NCI-H69 (cell line): ENCODE measurements at places on chromosomes 5 and 9.

DNA sequence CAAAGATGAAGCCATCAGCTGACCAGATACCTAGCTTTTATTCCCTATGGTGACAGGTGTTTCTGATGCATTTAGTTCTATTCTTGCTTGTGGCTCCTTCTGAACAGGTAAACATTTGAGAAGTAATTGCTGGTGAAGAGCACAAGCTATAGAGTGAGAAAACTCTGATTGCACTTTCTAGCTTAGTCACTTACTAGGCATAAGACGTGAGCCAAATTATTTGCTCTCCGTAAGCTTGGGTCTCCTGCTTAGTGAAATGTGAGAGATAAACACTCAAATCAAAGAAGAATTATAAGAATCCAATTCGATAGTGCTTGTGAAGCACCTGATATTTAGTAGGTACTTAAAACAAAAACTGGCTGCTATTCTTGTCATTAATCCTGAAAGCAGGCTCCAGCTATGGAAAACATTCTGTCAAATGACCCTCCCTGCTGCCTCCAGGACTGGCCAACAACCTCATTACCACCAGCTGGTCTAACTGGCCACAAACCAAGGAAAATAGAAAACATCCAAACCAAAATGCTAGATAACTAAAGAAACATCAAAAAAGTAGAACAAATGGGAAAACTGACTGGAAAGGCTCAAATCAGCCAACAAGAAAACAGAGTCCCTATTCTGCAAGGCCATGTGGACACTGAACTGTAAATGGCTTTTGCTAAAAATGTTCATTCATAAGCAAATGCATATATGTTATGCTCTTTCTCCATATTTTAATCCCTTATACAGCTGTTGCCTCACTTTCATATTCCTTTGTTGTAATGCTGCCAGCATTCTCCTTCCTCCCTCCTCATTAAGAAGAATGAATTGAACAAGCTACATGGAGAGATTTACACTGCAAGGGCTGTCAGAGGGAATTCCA lies 616.1 kb downstream of the DTWD2 start:
- no peak for DNase-seq

GRCh38 chr5:178488696-178489095 lies 101.5 kb downstream of the COL23A1 start:
- no peak for DNase-seq

- DNase-seq, result peak; percentile 60
These were observed at the start of gene ADAMTS19 for GRCh38 chr5:129459777-129460671. Gene ADAMTS19 (plus strand): TSS chr5:129460298. CDS start chr5:129460392, 94 bp downstream.

DNA sequence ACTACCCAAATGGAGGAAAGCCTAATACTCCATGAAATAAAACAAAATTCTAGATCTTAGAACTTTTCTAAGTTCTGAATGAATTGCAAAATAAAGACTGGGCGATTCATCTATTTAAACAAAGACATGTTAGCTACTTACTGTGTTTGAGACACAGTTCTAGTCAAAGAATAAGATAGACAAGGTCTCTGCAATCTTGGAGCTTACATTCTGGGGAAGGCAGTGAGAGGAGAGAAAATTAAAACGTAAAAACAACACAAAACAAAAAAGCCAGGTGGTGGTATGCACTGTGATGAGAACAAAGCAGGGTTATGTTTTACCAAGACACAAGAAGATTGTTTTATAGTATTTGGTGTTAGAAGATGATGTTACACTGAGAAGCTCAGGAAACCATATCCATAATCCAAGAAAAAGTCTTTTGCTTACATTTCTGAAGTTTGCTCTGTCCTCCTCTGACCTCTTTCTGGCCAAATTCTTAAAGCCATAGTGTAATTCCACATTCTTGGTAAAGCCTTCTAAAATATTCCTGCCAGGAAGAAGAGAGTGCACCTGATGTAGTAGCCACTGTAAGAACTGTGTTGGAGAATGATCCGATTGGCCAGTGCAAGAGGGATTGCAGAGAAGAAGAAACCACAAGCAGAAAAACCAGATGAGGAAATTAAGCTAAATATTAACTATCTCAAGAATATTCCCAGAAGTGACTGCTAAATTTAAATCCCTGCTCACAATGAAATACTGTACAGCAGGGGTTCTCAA lies 218.4 kb downstream of the PCSK1 start:
- DNase-seq, result no peak

- no peak for DNase-seq
These were observed 167.9 kb upstream of the GPR151 start for GRCh38 chr5:146683861-146684260.

DNA sequence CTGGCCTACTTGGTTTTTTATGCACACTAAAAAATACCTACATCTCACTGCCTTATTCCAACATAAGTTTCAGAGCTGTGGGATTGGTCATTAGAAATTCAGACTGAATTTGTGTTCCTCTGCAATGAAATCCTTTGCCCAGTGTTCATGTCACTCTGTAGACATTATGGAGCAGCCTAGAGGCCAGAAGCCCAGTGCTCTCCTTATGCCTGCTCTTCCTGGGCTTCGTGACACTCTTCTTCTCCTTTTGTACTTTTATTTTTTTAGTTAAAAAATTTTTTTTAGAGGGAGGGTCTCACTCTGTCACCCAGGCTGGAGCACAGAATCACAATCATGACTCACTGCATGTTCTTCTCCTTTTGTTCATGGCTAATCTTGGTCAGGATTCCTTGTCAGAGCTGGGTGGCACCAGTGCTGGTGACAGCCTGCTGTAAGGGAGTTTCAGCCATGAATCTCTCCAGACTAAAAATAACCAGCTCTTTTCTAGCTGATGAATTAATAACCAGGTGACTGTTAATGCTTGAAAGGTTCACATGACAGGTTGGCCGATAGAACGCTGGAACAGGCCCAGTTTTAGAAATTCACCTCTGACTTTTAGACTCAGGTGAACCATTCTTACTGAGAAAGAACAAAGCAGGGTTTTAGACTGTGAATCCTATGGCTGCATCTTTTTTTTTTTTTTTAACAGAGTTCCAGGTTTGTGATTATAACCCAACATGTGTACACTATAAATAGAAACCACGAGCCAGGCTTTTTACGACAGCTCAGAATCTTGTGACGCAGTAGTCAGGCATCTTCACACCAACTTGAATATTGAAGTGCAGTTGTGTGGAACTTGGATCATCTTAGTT lies 34.1 kb upstream of the C5orf47 start:
- DNase-seq, result no peak

DNA sequence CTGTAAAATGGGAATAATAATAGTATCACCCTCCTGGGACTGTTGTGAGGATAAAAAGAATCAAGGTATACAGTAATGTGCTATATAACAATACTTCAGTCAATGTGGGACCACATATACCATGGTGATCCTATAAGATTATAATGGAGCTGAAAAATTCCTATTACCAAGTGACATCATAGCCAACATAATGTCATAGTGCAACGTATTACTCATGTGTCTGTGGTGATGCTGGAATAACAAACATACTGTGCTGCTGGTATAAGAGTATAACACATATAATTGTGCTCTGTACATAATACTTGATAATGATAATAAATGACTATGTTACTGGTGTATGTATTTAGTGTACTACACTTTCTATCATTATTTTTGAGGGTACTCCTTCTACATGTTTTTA lies 38.1 kb downstream of the LIFR start:
- DNase-seq, result no peak

GRCh38 chr9:75054368-75055001 lies 26.4 kb upstream of the CARNMT1 start:
- no peak for DNase-seq

DNA sequence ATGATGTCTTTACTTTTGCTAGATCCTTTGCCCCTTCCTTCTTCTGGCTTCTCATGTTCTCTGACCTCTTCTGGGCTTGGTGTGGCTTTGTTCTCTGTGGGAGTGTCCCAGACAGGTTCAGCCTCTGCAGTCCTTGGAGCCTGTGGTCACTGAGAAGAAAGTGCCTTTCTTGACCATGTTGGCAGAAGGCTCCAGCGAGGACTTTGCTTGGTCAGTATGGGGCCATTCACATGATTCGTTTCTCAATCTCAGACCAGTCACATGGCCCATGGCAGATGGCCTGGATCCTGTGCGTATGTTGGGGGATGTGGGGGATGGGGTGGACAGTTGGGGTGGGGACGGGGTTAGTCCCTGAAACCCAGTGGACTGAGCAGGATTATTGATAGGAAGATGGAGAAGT lies 274.1 kb downstream of the ARHGAP26 start:
- no peak for DNase-seq

GRCh38 chr5:56490971-56491468 lies 257.9 kb upstream of the ANKRD55 start:
- no peak for DNase-seq

GRCh38 chr5:178664141-178664540 lies 37.3 kb upstream of the CLK4 start:
- no peak for DNase-seq

- no peak for DNase-seq
These were observed 11.5 kb downstream of the AFF4 start for GRCh38 chr5:132951897-132952296.

- no peak for DNase-seq
These were observed 173.0 kb downstream of the MACROH2A1 start for GRCh38 chr5:135225856-135226560.

- peak; percentile 47 for DNase-seq
These were observed 121.2 kb upstream of the NFIB start for GRCh38 chr9:14434971-14435718.

GRCh38 chr5:143128412-143129071 lies 274.9 kb downstream of the NR3C1 start:
- peak; percentile 72 for DNase-seq

- no peak for DNase-seq
These were observed 103.3 kb downstream of the ZSWIM6 start for GRCh38 chr5:61435368-61435767.

GRCh38 chr5:15496886-15497285 lies 3.1 kb upstream of the FBXL7 start:
- DNase-seq, result no peak

DNA sequence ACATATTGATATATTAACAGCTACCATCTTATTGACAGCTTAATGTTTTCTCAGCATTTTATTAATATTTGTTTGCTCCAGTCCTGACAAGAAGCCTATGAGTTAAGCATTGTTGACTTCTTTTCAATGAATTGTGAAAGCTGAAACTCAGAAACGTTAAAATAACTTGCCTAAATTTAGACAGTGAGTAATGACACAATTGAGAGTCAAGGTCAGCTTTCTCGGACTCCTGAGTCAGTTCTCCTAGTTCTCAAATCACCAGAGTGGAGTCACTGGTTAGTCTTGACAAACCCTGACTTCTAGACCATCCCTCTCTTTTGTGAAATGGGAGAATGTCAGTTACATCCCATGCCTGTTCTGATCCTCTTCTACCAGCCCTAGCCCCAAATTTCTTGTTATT lies 222.7 kb upstream of the ACO1 start:
- no peak for DNase-seq

DNA sequence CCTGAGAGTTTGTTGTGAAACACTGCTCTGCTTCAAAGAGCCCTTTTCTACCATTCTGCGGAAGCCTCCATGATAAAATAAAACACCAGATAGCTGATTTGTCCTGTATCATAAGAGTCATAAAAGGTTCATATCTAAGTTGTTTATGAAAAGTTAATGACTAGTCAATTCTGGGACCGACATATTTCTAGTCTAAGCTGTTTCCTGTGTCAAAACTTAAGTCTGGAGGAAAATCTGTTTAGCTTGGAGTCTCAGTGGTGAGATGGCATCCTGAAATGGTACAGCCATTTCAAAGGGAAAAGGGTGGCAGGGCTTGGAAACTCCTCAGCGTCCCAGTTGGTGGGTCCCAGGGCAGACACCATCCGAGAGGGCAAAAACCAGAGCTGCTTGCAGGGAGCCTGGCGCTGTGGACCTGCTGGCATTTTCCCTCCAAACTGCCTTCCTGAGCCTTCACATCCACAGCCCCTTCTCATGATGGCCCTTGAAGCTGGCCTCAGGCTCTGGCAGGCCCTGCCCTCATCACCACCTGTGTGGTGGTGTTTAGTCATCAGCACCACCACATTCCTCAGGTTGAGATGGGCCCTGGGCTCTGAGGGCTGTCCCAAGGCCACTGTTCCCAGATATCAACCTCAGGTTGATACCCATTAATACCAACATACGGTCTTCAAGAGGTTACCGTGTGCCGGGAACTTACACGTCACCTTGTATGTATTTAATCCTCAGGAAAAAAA lies 184.0 kb downstream of the HSPA4 start:
- DNase-seq, result no peak

DNA sequence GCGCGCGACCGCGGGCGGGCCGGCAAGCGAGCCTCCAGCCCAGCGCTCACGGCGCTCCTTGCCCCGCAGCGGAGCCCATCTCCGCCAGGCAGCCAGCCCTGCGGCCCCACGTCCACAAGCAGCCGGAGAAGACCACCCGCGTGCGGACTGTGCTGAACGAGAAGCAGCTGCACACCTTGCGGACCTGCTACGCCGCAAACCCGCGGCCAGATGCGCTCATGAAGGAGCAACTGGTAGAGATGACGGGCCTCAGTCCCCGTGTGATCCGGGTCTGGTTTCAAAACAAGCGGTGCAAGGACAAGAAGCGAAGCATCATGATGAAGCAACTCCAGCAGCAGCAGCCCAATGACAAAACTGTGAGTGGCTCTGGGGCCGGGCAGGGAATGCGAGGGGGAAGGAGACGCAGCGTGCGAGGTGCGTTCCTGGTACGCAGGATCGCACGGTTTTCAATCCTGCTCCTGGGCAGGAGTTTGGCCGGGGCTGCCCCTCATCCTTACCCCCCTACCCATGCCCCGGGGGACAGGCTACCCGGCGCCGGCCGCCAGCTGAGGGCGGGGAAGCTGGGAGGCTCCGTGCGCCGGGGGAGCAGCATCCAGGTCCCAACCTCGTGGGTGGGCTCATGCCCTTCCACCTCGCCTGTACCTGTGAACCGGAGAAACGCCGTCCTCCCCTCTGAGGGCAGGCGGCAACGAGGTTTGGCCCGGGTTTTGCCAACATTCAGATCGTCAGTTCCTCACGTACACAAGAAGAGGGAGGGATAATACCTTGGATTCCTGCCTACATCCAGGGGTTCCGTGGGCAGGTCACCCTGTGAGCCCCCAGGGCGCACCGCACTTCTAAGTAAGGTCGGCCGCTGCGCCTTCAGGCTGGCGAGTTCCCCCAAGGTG lies 6.6 kb downstream of the ISL1 start:
- peak; percentile 85 for DNase-seq

DNA sequence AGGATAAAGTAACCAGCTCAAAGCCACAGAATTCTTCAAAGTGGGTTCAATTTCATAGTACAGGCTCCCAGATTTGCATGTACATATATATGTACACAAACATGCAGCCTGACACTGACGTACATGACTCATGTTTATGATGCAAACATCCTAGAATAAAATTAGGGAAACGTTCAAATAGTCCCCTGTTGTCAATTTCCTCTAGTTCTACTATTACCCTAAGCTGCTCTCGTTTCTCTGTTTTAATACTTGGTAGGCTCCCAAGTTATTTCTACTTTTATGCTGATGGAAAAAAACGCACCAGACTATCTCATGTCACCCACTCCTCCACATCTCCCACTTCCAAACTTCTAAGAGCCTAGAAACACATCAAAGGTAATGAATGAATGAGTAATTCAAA lies 229.7 kb downstream of the EPB41L4A start:
- DNase-seq, result no peak

DNA sequence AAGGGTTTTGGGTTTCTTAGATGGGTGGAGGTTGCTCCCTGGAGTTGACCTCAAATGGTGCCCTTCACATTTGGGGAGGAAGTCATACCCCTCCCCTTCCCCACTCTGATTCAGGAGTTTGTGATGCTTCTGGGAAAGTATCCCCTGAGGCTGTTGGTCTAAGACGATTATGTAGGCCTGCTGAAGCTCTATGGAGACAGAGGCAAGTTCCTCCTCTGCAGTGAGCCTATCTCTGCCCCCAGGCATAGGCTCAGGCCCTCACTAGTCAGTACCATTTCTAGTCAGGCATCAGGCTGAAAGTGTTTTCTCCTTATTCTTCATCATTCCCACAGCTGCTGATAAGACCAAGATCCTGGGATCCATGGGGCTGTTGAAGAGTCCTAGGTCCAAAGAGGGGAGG lies 271.6 kb upstream of the NUDT12 start:
- DNase-seq, result no peak
